Right atrium auricular region (tissue), 2 donors: ENCODE measurements at places on chromosomes 7 and 10. TPM values are rescaled to one million over a fixed set of nuclear protein-coding genes. Genes with fewer than 3 reads are reported as not detected.
A peak's percentile ranks its signal among the peaks of the same experiment; 100 is the strongest.

GRCh38 chr7:67625257-67625737 is 628.7 kb downstream of the TYW1 start:
- no peaks in the 10 kb centered on the region for H3K36me3 ChIP-seq
- no peak overlapping the region for H3K27ac ChIP-seq
- no peaks in the 10 kb centered on the region for H3K27me3 ChIP-seq
- peak overlapping the region; percentile 24 for H3K4me3 ChIP-seq

The MBL2 gene
- total RNA-seq = not detected

GRCh38 chr7:12423355-12423996 is 19.8 kb upstream of the VWDE start:
- H3K27ac ChIP-seq = no peak overlapping the region
- no peaks in the 10 kb centered on the region for H3K27me3 ChIP-seq
- H3K36me3 ChIP-seq = no peaks in the 10 kb centered on the region

DNA sequence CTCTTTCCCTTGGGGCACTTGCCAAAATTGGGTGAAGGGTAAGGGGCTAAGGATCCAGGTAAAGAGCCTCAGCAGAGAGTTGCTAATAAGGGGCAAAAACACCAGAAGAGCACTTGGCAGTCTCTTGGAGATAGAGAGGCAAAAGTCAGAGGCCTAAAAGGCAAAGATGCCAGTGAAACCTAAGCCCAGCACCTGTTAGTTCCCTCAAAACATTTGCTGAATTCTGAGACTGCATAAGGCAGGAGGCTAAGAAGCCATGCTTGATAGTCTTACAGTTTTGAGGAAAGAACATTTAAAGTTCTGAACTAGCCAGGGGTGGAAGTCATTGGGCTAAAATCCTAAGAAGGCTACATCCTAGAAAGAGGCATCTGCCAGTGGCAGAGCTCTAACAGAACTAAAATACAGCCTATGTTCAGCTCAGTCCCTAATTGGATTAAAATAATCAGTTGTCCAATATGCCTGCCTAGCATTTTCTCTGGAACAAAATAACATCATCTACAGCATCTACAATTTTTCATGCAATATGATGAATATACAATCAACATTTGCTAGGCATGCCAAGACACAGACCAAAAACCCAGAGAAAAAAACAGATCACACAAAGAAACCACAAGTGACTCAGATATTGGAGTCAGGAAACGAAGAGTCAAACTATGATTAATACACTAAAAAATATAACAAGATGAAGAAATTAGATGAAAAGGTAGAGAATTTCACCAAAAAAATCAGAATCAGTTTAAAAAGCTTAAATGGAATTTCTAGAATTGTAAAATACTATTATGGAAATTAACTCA is 7.7 kb downstream of the HTR7 start:
- H3K4me3 ChIP-seq = no peak overlapping the region
- no peaks in the 10 kb centered on the region for H3K36me3 ChIP-seq
- DNase-seq = no peak
- no peaks in the 10 kb centered on the region for H3K4me1 ChIP-seq
- H3K27me3 ChIP-seq = peaks cover 6% of the 10 kb centered on the region

The EPHA1 gene
- total RNA-seq = 0.71 TPM

DNA sequence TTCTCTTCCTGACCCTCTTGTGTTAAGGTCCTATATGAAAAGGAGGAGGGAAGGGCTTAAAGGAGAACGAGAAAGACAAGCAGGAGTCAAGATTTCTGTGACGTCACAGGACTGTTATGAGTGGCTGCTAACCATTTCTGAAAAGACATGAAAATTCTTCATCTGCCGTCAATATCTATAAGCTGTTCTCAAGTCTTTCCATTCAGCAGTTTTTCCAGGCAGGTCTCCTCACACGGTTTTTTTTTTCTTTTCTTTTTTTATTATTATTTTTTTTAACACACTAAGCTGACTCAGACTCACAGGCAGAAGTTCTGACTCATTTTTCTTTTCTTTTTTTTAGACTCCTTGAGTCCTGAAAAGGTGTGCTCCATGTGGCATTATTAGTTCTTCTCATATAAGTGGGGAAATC is 72.0 kb downstream of the DGKI start:
- H3K36me3 ChIP-seq = no peaks in the 10 kb centered on the region
- no peak overlapping the region for H3K4me3 ChIP-seq
- no peak for DNase-seq

DNA sequence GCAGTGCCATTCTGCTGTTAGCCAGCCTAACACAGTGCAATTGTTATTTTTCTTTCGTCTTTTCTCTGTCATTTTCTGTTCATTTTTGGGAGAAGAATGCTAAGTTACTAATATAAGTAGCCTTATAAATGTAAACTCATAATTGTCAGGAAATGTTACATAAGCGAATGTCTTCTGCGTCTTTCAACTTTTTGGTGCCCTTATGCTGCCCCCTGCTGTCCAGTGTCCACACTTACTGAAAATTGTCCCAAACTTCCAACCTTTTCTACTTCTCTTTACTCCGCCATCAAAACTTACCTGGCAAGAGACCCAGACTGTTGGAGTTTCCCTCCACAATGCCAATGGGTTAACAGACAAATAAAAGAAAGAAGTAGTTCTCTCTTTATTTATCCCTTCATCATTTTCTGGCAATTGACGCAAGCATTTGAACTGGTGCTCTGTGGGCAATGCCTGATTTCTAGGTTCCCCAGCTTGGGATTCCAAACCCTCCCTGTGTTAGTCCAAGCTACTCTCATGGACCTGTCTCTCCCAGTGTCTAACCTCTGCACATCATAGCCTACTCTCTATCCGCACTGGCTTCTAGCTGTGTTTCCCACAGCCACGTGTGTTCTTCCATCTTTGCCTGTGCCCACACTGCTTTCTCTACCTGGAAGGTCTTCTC is 21.0 kb upstream of the EPC1 start:
- no peak overlapping the region for H3K4me3 ChIP-seq
- H3K4me1 ChIP-seq = no peaks in the 10 kb centered on the region
- H3K36me3 ChIP-seq = no peaks in the 10 kb centered on the region
- peak; percentile 72 for DNase-seq

- H3K4me1 ChIP-seq = no peaks in the 10 kb centered on the region
- H3K36me3 ChIP-seq = no peaks in the 10 kb centered on the region
- no peaks in the 10 kb centered on the region for H3K27me3 ChIP-seq
- H3K27ac ChIP-seq = no peak overlapping the region
- no peak for DNase-seq
Measured at GRCh38 chr7:10860516-10860915, 113.2 kb upstream of the PHF14 start.

DNA sequence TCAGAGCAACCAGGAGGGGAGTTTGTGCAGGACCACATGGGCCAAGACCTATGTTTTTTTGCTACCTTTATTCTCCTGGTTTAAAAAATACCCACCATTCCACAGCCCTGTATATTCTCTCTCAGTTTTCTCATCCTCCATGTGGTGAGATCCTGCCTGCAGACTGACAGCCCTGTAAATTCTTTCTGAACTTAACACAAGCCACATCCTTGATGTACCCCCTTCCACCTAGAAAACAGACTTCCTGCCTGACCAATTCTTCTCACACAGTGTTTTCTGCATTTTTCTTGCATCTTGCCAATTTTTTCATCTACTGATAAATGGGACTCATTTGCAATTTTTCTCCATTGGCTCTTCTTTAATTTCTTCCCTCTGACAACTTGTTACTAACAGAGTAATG is 78.4 kb downstream of the INSYN2A start:
- no peak overlapping the region for H3K27ac ChIP-seq
- no peak for DNase-seq
- H3K27me3 ChIP-seq = no peaks in the 10 kb centered on the region
- H3K4me3 ChIP-seq = no peak overlapping the region
- H3K4me1 ChIP-seq = no peaks in the 10 kb centered on the region
- peaks cover 12% of the 10 kb centered on the region for H3K36me3 ChIP-seq

DNA sequence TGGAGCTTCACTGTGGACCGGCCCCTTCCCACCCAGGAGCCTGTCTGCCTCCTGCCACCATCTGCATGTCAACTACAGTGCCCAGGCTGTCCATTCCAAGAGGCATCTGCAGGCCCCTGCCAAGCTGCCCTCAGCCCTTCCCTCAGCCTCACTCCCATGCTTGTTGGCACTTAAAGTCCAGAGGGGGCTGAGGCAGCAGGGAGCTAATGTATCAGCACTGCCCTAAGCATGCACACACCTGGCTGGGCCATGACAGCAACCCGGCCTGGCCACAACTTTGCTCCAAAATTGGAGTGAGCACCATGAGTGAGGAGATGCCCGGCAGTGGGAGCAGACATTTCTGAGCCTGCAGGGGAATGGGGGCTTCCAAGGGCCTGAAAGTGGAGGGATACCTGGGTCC is 417.5 kb upstream of the GRM3 start:
- H3K4me3 ChIP-seq = no peak overlapping the region
- H3K36me3 ChIP-seq = no peaks in the 10 kb centered on the region
- no peaks in the 10 kb centered on the region for H3K4me1 ChIP-seq
- no peak overlapping the region for H3K27ac ChIP-seq

DNA sequence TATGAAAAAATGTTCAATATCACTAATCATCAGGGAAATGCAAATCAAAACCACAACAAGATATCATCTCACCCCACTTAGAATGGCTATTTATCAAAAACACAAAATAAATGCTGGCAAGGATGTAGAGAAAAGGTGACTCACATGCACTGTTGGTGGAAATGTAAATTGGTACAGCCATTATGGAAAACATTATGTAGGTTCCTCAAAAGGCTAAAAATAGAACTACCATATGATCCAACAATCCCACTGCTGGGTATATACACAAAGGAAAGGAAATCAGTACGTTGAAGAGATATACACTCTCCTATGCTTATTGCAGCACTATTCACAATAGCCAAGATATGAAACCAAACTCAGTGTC is 50.2 kb downstream of the CDK1 start:
- no peaks in the 10 kb centered on the region for H3K36me3 ChIP-seq
- H3K4me3 ChIP-seq = no peak overlapping the region
- no peaks in the 10 kb centered on the region for H3K4me1 ChIP-seq
- H3K27me3 ChIP-seq = no peaks in the 10 kb centered on the region
